ENCODE measurements at places on chromosomes 7 and 10.

- DNase-seq, result no peak
These were observed 210.3 kb downstream of the INHBA start for GRCh38 chr7:41492603-41493002.

DNA sequence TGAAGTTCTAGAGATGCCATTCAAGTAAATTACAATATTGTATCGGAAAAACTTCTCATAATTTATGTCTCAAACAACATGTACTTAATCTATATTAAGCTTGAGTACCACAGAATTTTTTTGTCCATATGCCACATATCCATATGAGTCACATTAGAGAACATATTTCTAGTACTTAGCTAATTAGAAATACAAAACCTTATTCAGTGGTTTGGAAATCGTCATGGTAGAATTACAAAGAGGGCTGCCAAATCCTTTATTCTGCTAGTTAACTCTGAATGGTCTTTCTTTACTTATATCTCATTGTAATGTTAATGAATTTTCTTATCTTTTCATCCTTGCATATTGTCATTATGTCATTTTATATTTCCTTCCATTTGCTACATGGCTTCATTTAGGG is 9.0 kb upstream of the VIM start:
- DNase-seq, result no peak

- DNase-seq, result no peak
These were observed 2.9 kb downstream of the RBP4 start for GRCh38 chr10:93598157-93598556.

DNA sequence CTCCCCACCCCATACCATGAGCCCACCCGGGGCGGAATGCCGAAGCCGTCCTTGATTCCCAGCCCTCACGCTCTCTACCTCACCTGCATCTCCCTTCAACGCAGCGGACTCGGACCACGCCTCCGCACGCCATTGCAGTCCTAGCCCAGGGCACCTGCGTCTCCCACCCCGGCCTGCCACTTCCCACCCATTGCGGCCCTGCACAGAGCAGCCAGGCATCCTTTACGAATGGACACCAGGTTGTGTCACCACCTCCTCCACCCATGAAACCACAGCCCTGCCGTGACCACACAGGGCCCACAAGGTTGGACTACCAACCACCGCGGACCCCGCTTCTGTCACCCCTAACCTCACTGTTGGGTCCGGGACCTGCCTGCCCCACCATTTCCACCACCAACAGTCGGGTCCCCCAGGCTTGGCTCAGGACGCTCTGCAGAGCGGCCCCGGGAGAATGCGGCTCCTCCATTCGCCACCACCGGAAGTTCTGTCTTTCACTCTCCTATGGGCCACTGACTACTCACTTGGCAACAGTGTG is 232.5 kb downstream of the MAD1L1 start:
- no peak for DNase-seq

DNA sequence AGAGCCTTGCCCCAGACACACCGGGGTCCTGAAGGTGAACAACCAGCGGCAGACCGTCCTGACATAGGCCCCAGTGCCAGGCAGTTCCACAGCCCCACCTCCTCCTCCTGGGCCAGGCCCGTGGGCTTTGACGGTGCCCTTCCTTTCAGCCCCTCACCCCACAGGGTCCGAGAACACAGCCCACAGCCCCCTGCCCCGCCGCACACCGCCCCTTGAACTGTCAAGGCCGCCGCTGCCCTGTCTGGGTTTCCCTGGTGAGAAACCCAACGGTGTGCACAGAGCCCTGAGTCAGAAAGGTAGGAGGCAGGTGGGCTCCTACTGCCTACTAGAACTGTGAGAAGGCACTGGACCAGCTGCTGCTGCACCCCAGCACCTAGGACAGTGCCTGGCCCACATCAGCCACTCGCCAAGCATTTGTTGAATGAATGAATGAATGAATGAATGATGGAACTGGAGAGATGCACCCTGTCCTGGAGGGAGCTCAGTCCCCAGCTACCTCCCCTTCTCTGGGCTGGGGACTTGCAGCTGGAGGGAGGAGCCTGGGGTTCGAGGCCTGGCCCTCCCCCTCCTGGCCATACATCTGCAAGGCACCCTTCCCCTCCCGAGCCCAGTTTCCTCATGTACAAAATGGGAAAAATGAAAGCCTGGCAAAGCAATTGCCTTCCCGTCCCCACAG is 117.9 kb downstream of the SLIT1 start:
- DNase-seq, result no peak

- DNase-seq, result no peak
These were observed 10.2 kb upstream of the BAG3 start for GRCh38 chr10:119640875-119641526.

DNA sequence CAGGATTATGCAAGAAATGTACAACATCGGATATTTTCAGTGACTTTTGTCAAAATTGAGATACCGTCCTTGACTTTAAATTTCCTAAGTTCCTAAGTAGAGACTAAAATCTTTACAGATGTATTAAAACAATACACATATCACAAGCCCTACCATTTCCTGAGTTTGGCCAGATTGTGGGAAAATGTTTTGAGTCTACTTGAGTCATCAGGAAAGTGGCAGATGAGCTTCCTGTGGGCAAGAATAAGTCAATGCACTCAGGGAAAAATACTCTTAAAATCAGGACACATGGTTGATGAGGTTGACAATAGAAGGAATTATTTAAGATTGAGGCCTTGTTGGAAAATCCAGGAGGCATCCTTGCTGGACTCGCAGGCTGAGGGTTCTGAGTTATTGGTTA is 162.5 kb downstream of the SNX10 start:
- no peak for DNase-seq
